NCI-H2107 (cell line): ENCODE measurements at places on chromosomes 1 and 21.
A peak's percentile ranks its signal among the peaks of the same experiment; 100 is the strongest.

DNA sequence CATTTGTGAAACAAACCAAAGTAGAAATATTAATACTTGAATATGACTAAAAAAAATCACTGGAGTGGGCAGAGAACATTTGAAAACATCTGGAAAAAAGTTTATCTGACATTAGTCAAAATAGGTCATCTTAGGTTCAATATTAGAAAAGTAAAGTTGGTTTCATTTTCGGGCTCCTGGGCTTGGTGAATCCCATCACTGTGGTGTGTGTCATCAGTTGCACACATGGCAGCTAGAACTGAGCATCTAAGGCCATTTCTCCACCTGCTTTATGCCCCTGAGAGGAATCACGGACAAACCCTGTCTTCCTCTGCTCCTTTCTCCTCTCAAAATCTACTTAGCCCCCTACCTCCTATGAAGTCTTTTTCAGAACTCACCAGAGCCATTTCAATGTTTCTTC is 5.4 kb downstream of the HSD11B1 start:
- no peak for DNase-seq

DNA sequence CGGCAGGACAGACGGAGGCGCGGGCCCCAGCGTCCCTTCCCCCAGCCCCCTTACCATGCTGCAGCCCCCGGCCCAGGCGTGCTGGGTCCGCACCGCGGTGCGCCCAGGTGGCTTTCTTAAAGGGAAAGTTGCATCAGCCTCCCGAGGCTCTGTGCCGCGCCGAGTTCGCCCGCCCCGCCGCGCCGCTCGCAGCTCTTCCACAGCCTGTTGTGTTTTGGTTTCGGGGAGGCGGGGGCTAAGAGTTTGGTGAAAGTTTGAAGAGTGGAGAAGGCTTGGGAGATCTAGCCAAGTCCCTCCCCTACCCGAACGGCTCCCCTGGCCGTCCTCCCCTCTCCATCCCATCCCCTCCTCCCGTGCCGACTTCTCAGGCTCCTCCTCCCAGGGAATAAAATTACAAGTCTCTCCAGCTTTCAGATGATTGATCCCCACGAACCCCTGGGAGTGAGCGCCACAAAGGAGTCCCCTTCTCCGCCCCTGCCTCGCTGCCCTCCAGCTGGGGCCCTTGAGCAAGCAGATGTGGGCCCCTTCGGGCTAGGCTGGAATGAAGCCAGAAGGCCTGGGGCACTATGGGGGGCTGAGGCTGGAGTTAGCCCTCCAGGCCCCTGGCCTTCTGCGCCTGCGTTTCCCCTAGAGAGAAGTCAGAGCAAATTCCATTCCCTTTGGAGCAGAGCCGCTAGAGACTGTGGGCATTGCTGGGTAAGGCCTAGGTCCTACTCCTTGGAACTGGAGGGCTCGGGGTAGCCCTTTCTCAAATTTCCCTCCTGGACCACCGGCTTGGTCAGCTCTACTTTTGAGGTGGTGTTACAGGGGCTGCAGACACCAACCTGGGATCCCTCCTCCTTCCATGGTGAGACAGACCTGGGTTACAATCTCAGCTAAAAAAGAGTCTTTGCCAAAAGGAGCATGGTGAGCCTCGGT is at the start of gene SLC6A9:
Gene SLC6A9, minus strand, starts transcription at position 211 of the 918 bp plus-strand sequence. CDS start 7,185 bp downstream, outside the sequence.
- no peak for DNase-seq

GRCh38 chr1:82441402-82441801 is 640.7 kb downstream of the ADGRL2 start:
- no peak for DNase-seq

GRCh38 chr1:3584915-3585314 is 26.4 kb downstream of the MEGF6 start:
- DNase-seq, result no peak

DNA sequence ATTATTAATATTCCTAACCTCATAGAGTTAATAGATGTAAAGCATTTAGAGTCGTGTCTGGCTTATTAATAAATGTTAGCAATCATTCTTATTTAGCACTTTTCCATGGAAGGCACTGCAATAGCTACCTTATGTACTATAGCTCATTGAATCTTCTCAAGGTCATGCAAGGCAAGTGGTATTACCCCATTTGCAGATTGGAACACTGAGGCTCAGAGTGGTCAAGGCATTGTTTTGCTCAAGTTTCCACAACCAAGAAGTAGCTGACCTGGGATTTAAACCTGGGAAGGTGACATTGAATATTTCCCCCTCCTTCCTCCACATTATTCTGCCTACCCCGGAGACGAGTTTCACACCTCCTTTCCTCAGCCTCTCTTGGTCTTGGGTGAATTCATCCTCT is 37.8 kb upstream of the EYA3 start:
- no peak for DNase-seq

GRCh38 chr1:40703316-40703715 is 11.8 kb downstream of the NFYC start:
- no peak for DNase-seq

DNA sequence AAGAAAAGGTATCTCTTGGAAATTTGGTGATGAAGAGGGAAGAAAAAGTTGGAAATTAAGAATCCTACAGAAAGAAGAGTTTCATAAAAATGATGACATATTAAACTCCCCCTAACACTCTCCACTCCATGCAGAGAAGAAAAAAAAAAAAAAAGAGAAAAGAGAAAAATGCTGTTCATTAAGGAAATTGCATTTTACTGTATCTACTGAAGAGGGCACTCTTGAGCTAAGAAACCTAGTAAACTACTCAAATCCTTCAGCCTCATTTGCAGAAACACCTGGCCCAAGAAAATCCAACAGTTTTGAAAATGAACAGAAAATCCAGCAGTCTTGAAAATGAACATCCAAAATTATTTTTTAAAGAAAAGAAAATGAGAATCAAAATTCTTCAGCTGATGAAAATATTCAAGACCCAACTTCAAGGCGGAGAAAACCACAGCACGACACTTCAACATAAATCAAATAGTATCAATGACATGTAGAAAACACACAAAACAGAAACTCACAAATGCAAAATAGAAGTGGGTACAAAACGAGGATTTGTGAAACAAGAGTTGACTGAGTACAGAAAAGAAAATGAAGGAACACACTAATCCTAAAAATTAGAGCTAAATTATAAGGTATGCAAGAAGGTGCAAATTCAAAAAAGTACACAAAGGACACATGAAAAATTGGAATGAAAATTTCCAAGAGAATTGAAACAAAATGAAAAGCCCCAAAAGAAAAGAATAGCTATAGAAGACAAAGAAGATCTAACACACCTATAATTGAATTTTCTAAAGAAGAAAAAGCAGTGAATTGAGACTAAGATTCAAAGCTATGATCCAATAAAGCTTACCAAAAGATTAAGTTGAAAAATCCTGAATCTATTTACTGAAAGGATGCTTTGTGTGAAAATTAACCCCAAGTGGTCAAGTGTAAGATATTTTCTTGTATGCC is 73.2 kb upstream of the DNAJC6 start:
- peak; percentile 57 for DNase-seq

DNA sequence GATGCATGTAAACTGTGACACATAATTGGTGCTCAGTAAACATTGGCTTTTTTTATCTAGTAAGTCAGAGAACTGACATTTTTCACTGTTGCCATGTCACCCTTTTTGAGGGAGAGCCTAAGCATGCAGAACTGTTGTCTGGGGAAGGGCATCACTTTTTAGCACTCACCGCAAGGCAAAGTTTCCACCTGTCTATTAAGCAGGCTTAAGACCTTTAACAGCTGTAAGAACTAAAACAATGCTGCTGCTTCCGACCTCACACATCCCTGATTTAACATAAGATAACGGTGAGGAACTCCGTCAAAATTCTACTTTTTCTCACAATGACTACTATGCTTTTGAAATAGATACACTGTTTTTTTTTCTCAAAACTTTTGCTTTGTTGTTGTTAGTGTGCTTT is 554.8 kb downstream of the NUF2 start:
- DNase-seq, result no peak

- DNase-seq, result no peak
These were observed 12.8 kb downstream of the RHOU start for GRCh38 chr1:228748029-228748428.

DNA sequence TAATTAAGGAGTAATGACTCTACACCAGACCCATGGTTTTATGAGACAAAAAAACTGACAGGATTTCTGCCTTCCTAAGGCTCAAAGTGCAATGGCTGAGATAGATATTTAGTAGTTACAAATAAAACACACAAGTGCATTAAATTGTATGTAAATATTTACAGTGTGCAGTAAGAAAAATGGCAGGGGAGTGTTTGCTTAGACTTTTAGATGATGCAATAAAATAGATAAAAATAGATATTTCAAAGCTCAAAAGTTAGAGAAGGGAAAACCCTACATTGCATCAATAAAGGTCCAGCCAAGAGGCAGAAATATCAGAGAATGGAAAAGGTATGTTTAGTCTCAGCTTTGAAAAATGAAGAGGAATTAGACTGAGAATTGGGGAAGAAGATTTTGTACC is 226.3 kb upstream of the FGGY start:
- DNase-seq, result no peak

DNA sequence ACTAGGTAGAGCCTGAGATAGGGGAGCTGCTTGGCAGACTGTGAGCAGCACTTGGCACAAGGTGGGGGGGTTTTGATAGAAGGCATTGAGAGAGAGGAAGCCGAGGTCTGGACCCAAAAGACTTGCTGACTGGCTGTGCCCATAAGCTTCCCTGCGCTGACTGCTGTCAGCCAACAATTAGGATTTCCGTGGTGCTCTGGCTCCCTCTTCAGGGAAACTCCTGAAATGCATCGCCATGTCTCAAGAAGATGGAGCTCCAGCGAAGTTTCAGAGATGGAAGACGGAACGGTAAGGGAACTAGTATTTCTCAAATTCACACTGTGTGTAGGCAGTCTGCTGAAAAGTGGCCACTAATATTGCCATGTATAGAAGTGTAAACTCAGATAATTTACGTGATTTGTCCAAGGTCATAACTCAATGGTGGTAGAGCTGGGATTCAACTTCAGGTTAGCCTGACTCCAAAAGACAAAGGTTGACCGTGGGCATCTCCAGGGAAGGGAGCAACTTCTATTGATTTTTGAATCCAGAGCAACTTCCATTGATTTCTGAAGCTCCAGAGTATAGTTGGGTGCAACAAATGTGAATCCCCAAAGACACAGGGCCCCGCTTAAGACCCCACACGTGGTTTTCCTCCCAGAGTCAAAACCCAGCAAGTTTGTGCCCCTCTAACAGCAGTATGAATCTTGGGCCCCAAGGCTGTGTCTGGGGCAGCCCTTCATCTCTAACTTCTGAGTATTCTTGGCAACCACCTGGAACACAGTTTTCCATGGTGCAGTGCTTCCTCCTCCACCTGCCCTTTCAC is 44.5 kb upstream of the CRNN start:
- DNase-seq, result peak; percentile 45

GRCh38 chr1:184473176-184473966 is 86.5 kb downstream of the C1orf21 start:
- DNase-seq, result no peak

- no peak for DNase-seq
These were observed 941 bp upstream of the TBCE start for GRCh38 chr1:235366286-235366685.

GRCh38 chr1:35883635-35884101 is 659 bp downstream of the AGO1 start:
- DNase-seq, result no peak

DNA sequence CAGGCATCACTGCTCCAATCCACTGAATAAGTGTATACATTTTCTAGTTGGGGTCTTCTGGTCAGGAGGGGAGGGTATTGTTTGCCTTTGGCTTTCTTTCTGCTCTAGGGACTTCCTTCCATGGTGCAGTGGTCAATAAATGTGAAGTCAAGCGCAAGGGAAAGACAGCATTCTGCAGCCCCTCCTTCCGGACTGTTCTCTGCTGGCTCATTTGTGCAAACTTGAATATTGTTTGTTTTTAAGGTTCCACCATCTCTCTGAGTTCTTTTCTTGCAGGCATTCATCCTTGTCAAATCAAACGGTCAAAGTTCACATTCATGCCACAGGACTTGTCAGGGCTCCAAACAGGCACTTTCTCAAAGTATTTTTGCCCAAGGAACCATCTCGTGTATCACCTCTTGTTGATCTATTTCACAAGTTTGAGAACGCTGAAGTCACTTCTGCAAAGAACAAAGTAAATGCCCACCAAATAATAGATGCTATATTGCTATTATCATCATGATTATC is 205.6 kb upstream of the KAZN start:
- no peak for DNase-seq

GRCh38 chr1:49166031-49166430 is 389.3 kb upstream of the BEND5 start:
- DNase-seq, result no peak

DNA sequence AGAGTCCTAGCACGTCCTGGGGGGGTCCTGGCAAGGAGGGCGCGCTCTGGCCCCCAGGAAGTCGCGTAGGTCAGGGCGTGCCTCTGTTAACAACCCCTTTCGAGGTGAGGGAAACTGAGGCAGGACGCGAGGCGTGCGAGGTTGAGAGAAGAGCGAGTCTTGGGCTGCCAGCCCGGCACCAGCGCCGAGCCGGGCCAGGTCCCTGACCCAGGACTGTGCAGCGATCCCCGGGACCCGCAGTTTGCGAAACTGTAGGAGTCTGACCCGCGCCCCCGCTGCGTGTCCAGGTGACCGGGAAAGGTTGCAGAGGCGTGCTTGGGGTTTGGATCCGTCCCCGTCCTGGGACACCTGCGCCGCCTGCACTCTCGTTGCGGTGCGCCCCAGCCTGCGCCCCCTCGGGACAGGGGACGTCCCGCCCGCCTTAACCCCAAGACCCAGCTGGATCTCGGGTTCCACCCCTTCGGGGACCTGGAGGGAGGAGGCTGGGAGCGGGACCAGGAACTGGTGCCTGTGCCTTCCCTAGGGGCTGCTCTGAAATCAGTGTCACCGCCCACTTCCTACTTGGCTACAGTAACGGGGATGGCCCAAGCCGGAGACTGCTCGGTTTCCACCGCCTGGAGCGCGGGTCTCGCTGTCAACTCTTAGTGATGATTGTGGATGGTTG is 493 bp downstream of the DISC1 start:
- DNase-seq, result peak; percentile 16

GRCh38 chr1:108828074-108828961 is 28.6 kb downstream of the AKNAD1 start:
- peak; percentile 33 for DNase-seq

GRCh38 chr1:200561856-200562214 is 58.7 kb downstream of the KIF14 start:
- DNase-seq, result no peak

DNA sequence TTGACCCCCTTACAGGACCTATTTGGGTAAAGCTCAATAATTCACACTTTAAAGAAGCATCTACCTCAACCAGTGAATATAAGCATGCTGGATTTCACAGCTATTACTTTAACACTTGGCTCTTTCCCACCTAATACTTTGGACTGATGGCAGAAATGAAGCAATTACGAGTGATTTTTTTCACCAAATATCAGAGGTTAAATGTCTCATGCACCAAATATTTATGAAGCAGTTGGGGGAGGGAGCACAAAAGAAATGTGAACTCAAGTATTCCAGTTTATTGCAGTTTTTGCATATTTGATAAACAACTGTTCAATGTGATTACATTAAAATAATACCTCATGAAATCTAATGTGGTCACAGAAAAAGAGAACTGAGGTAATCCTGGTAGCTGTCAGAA is 223.6 kb downstream of the LRRC7 start:
- DNase-seq, result no peak

DNA sequence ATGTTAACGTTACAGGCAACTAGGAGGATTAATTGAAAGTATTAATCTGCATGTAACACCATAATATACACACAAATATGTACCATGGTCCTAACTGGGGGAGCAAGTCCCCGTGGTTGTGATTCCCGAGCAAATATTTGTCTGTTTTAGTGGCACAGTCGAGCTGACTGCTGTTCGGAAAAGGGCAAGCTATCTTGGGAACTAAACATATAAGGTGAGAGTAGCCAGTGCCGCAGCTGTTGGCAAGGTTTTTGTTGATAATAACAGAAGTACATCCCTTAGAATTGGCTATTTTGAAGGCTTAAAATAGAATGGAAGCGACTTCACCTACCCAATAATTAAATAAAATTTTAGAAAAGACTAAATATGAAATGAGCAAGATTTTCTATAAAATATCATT is 45.5 kb downstream of the UCHL5 start:
- no peak for DNase-seq
